ENCODE measurements at places on chromosomes 2 and 18. TPM values are rescaled to one million over a fixed set of nuclear protein-coding genes. Genes with fewer than 3 reads are reported as not detected.

DNA sequence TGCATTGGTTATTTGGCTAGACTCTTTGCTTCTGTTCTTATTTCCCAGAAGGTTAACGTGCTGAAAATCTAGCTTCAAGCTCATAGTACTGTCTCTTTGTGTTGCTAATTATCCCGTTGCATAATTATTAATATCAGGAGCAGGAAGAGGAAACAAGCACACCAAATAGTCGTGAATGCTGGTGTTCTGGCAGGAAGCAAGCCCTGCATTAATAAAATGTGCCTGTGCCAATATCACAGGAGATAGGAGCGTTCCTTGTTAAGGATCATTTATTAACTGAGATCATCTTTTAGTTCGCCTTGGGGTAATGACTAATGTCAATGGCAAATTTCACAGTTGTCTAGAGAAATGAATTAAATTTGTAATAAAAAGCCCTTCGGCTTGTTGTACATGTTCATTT, 893.0 kb upstream of the POU3F3 start:
- no peak for DNase-seq

DNA sequence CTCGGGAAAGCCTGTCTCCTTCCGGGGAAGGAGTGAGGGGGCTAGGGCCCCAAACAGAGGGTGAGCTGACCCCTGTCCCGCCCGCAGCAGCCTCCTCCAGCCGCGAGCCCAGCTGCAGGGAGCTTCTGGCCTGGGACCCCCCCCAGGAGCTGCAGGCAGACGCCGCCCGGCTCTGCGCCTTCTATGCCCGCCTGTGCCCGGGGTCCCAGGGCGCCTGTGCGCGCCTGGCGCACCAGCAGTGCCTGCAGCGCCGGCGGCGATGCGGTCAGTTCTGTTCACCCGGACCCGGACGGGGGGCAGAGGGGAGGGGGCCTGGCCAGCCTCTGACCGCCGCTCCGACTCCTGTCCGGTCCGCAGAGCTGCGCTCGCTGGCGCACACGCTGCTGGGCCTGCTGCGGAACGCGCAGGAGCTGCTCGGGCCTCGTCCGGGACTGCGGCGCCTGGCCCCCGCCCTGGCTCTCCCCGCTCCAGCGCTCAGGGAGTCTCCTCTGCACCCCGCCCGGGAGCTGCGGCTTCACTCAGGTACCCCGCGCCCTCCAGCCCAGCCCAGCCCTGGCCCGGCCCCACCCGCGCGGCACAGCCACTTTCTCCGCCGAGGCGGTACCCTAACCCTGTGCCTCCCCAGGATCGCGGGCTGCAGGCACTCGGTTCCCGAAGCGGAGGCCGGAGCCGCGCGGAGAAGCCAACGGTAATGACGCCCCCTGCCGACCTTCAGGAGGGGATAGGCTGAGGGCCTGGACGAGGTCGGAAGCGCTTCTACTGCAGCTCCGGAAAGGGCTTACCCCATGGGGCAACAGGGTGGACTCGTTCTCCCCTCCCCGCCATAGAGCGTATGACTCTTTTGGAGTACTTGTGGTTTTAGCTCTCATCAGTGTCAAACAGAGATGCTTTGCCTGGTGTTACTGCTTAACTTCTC, 2.0 kb upstream of the CHRND start:
- DNase-seq = no peak

GRCh38 chr2:24169023-24169422, 5.8 kb upstream of the FAM228A start:
- no peak for DNase-seq

- no peak for DNase-seq
Observed at GRCh38 chr2:236121546-236121945, 46.6 kb downstream of the GBX2 start.

DNA sequence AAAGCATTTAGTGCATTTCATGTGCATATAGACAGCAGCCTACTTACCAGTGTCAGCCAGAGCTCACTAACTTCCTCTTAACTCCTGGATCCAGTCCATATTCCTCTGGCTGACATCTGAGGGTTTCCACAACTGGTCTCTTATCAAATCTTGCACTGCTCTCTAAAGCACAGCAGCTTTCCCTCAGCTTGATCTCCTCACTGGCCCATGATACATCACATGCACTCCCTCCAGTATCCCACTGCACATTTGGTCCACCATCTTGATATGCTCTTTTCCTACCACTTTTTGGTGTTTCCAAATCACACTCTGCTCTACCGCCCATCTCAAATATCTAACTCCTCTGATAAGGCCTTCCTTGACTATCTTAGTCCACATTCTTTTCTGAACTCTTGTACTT, 105.0 kb upstream of the ZFP36L2 start:
- DNase-seq = no peak

GRCh38 chr2:110732422-110733413, at the start of gene ACOXL:
Gene ACOXL (plus strand): TSS chr2:110732573. CDS start chr2:110768390, 35,817 bp downstream.
- DNase-seq = no peak

- no peak for DNase-seq
Observed at GRCh38 chr2:96205888-96206287, 2.7 kb downstream of the STARD7 start.

- DNase-seq = no peak
Observed at GRCh38 chr2:236568922-236569572, 578 bp upstream of the ACKR3 start.

GRCh38 chr18:35827903-35828275, 144.6 kb upstream of the RMP24 start:
- no peak for DNase-seq

DNA sequence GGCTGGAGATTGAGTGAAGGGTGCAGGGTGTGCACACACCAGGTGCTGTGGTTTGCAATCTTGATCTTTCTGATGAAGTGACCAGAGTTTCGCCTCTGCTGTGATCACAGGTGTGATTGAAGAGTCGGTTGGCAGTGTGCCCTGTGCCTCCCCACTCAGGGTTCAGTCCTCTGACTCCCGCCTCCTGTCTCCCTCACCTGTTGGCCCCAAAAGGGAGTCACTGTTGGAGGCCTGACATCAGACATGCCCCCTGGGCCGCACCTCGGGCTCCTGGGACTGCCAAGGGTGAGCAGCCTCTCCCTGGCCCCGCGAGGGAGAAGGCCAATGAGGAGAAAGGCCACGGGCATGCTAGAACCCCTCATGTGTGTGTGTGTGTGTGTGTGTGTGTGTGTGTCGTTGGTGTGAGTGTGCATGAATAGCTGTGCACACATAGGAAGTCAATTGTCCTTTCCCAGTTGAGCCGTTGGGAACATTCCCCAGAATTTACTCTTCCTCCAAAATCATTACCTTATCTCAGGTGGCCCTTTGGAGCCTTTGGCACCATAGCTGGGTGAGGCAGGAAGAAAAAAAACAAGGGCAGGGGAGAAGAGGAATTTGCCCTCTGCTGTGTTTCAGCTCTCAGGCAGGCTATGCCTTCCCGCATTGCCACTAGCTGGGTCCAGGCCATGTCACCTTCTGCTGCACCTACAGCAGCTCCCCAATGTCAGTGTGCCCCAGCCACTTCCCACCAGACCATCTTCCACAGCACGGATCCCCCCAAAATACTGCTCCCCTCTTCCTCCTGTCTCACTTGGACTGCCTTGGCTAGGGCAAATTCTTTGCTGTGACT, 78.1 kb upstream of the LAPTM4A start:
- DNase-seq = no peak

- DNase-seq = no peak
Observed at GRCh38 chr2:100240386-100240785, 81.9 kb downstream of the LONRF2 start.

DNA sequence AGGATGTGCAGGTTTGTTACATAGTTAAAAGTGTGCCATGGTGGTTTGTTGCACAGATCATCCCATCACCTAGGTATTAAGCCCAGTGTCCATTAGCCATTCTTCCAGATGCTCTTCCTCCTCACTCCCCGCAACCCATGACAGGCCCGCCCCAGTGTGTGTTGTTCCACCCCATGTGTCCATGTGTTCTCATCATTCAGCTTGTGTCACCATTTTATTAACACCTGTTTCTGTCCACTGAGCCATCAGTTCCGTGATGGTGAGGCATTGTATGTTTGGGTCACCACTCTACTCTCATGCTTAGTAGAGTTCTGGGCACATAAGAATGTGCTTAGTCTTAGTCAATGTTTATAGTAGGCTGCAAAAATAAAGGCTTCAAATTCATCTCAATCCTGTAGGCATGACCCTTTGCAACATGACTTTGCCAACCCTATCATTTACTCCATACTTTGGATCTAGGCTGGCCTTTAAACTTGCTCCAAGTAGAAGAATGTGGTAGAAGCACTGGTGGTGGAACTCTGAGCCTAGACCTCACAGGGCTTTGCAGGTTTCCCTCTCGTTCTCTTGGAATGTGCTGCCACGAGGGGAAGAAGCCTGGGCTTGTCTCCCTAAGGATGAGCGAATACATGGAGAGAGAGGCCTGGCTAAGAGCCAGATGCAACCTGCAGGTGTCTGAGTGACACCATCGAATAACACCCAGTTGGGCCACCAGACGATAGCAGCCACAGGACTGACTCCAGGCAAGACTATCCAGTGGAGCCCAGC, 161.5 kb downstream of the NAPG start:
- no peak for DNase-seq

DNA sequence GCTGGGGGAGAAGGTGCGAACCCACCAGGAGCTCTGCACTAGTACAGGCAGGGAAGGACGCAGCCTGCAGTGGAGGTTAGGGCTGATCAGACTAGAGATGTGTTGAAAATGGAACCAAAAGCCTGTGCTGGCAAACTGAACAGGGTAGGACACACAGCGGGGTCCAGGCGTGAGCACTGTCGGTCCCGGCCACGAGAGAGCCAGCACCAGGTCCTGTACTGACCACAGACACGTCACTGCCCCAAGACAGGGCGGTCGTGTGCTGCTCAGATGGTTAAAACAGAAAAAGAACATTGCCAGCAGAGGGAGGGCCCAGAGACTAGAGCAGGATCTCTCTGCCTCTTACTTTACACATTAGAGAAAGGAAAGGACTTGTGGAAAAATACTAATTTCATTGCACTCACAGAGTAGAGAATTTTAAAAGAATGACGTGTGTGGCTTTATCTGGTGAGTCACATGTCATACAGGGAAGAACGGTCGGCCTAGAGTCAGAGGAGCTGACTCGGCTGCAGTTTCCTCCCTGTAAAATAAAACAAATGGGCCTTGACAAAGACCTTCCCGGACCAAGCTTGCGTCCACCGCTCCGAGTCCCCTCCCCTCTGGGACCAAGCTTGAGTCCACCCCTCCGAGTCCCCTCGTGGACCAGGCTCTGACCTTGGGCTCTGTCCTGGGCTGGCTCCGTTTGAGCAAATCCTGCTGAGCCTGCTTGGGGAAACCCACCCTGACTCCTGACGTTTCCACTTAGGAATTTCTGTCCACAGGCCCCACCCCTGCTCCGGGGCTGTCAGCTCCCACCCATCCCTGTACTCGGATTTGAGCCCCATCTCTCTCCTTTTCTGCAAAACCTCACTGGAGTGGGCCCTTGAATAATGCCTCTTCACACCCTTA, 16.7 kb upstream of the ADI1 start:
- no peak for DNase-seq

DNA sequence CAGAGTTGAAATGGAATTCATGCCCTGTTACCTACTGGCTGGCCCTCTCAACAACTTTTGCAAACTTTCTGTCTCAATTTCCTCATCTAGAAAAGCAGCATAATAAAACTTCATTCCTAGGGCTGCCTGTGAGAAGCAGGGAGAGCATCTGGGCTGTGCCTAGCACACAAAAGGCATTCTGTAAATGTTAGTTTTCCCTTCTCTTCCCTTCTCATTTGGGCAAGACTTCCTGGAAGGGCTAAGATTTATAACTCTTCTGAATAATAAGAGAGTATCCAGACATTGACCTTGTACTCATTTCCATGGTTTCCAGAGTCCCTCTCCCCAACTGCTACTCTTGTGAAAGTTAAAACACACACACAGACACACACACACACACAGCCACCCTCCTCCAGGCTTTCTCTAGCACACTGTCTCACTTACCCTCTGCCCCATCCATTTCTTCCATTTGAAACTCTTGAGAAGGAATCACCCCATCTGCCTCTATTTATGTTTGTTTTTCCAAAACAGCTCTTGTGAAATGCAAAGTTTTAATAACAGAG, 302.1 kb downstream of the SMAD2 start:
- DNase-seq = no peak

DNA sequence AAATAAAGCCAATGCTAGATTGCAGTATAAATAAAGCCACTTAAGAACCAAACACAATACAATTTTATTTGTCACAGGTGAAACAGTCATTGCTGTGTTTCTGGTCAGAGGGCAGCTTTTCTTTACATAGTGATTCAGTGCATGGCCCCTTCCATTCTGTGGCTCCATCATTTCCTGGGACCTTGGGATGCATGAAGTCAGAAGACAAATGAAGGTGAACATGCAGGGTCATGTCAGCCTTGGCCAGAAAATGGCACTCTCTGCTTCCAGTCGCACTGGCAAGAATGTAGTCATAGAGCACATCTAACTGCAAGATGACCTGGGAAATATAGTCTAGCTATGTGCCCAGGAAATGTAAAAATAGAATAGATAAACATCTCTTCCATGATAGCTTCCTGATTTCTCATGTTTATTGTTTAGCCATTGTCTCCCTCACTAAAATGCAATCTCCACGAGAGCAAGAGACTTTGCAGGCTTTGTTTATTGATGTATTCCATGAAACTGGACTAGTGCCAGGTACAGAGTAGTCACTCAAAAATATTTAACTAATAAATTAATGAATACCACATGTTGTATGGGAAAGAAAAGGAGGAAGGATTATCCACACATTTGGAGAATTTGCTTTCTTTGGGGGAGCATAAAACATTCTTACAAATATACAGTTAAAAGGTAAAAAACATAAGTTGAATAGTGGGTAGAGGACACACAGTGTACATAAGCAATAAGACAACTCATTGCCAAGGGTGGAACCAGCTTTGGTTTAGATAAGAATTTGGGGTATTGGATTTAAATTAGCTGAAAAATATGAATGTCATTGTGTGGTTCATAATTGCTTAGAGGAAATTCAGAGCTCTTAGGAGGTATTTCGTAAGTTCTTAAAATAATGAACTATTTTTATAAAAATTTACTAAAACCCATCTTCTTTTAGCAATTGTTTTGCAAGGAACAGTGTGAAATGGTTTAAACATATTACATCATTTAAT, 343.8 kb downstream of the PID1 start:
- no peak for DNase-seq

DNA sequence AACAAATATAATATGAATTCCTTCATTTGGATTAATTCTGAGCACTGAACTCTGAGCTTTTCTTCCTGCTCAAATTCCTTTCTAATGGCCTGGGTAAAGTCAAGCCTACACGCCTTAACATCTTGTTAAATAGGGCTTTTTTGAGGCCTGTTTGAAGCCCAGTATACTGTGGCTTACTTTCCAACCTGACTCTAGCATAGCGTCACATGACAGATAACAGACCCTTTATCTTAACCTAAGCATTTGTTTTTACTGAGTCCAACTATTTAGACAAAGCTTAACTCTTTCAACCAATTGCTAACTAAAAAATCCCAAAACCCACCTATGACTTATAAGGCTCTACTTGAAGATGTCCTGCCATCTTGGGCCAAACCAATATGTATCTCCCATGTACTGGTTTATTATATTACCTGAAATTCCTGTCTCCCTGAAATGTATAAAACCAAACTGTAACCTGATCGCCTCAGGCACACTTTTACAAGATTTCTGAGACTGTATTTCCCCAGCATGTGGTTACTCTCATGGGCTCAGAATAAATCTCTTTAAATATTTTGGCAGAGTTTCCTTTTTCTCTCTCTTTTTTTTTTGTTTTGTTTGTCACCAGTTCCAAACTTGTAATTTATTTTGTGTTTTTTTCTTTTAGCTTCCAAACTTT, 271.1 kb upstream of the VWC2L start:
- DNase-seq = no peak

UBE2E3 gene
- 98.7 TPM for total RNA-seq

IMP4 gene
- 94.7 TPM for total RNA-seq

CHRNG gene
- not detected for total RNA-seq

PKDCC gene
- total RNA-seq = 19.3 TPM

CDK15 gene
- 2.2 TPM for total RNA-seq

AQP12B gene
- total RNA-seq = not detected

TNS1 gene
- 577 TPM for total RNA-seq

TANC1 gene
- 62.3 TPM for total RNA-seq

RGPD4 gene
- total RNA-seq = not detected

FAM117B gene
- 11.9 TPM for total RNA-seq
